ENCODE measurements at places on chromosomes 5 and 9. TPM values are rescaled to one million over a fixed set of nuclear protein-coding genes. Genes with fewer than 3 reads are reported as not detected.

Gene RNF14
- 39.1 TPM for polyA plus RNA-seq

Gene PKD2L2
- not detected for polyA plus RNA-seq

Gene PDCD1LG2
- 0.31 TPM for polyA plus RNA-seq

Gene PRDM9
- not detected for polyA plus RNA-seq

Gene PCDHGB4
- 0.73 TPM for polyA plus RNA-seq

Gene SURF1
- polyA plus RNA-seq: 104 TPM

Gene PRRX2
- 0.51 TPM for polyA plus RNA-seq

Gene RANBP3L
- 2.5 TPM for polyA plus RNA-seq

Gene PCSK1
- 56.3 TPM for polyA plus RNA-seq

Gene TLX3
- 11.1 TPM for polyA plus RNA-seq

Gene SPAG8
- 3.3 TPM for polyA plus RNA-seq

Gene SLC6A19
- polyA plus RNA-seq: not detected

Gene DOCK8
- polyA plus RNA-seq: 1.3 TPM

Gene TTC33
- polyA plus RNA-seq: 8.6 TPM

Gene GFPT2
- polyA plus RNA-seq: 3.2 TPM

Gene MAPKAP1
- 87.1 TPM for polyA plus RNA-seq

Gene PCA3
- polyA plus RNA-seq: not detected

Gene ENTPD2
- 66.8 TPM for polyA plus RNA-seq

Gene AGXT2
- not detected for polyA plus RNA-seq

Gene FSTL4
- 7.9 TPM for polyA plus RNA-seq

Gene SCGB3A2
- polyA plus RNA-seq: not detected

Gene ADAMTS13
- polyA plus RNA-seq: 4.0 TPM

Gene PCDHB16
- polyA plus RNA-seq: 20.5 TPM

Gene PLAC8L1
- not detected for polyA plus RNA-seq

Gene ISCA1
- 47.9 TPM for polyA plus RNA-seq

Gene DAB2IP
- 33.1 TPM for polyA plus RNA-seq

Gene PSIP1
- 207 TPM for polyA plus RNA-seq

Gene RBM18
- polyA plus RNA-seq: 25.6 TPM

Gene DNAJC25
- 2.3 TPM for polyA plus RNA-seq

Gene WHRN
- 37.3 TPM for polyA plus RNA-seq

Gene TRIM36
- 19.6 TPM for polyA plus RNA-seq

Gene IFNB1
- not detected for polyA plus RNA-seq

Gene C1QTNF2
- polyA plus RNA-seq: 0.39 TPM

Gene MLANA
- not detected for polyA plus RNA-seq

Gene RABEPK
- 20.9 TPM for polyA plus RNA-seq

Gene FOXI1
- polyA plus RNA-seq: 1.3 TPM

Gene ADAMTS12
- 0.24 TPM for polyA plus RNA-seq

Gene RGP1
- 34.4 TPM for polyA plus RNA-seq

Gene LTC4S
- 1.9 TPM for polyA plus RNA-seq

Gene TMEM161B
- 2.8 TPM for polyA plus RNA-seq

Gene CYSRT1
- 0.93 TPM for polyA plus RNA-seq

Gene OR1Q1
- not detected for polyA plus RNA-seq

Gene GRM6
- not detected for polyA plus RNA-seq

Gene BSPRY
- 20.8 TPM for polyA plus RNA-seq

Gene THG1L
- polyA plus RNA-seq: 5.4 TPM

Gene IL5
- polyA plus RNA-seq: not detected

Gene CBY3
- not detected for polyA plus RNA-seq

Gene TTC16
- not detected for polyA plus RNA-seq

Gene FKTN
- polyA plus RNA-seq: 4.5 TPM

Gene GLDC
- 5.1 TPM for polyA plus RNA-seq

Gene RFESD
- 4.2 TPM for polyA plus RNA-seq

Gene OBP2B
- polyA plus RNA-seq: not detected

Gene ANXA2R
- polyA plus RNA-seq: 10.2 TPM

Gene TAF1L
- polyA plus RNA-seq: not detected
